ENCODE measurements at places on chromosomes 1 and 21.

DNA sequence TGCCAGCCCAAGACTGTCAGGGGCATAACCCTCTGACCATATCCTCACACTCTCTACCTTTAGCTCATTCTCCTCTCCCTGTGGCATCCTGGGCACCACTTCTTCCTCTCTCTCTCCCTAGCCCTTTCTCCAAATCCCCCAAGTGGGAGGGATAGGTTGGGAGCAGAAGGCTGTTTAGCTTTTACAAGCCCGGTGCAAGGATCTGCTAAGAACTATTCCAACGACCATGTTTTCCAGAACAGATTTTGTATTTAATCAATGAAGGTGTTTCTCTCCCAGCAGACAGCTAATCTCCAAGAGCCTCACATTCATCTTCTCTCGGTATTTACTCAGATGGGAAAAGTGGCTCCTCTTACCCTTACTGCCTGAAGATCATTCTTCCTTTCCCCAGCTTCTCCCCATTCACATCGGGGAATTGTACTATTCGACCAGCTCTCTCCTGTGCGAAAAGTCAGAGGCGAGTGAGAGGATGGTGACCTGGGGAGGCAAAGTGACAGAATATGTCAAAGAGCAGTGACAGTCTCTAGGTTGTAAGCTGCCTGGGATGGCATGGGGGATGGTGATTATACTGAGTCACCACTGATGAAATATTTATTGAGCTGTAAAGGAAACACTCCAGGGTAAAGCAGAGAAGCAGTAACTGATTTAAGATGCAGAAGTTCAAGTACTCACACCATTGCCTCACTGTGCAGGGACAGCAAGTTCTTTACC, 47.0 kb upstream of the RBM15 start:
- no peak for DNase-seq

DNA sequence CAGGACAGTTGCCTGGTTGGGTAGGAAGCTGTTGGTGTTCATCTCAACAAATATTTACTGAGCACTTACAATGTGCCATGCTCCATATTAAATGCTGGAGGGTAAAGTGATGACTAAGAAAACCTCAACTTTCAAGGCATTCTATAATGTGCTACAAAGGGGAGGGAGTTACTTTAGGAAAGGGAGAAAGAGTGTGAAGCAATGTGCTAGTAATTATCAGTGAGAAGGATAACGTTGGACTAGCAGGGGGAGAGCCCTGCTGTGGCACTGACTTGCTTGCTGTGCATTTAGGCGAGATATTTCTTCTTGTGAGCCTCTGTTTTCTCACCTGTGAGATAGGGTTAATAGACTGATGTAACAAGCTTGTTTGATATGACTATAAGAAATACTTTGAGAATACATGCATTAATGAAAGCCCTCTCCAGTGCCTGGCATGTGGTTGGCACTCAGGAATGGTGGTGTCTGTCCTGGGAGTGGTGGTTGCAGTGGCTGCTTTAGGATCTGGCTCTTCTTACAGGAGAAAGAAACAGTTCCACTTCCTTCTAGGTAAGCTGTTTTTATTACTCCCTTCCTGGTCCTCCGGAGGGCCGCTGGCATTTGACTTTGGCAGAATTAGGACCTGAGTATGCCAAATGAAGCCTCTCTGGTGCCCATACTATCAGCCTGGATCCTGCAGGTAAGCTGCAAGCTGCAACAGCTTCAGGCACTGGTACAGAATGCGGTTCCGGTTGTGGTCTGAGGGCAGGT, 111.1 kb upstream of the COA6 start:
- DNase-seq: no peak

DNA sequence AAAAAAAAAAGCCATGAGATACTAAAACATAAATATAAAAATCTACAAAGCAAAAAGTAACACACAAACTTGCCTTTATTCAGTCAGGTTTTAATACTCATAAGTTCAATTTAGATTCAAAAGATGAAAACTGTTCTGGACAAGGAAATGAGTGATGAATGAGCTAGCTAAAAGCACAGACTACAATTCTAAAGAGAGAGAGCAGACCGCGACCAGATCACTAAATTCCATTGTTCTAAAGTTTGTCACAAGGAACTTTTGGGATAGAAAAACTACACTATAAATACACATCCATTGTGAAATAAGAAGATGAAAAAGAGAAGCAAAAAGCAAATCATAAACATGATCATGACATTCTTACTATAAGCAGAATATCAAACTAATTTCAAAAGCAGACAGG, 1.7 kb downstream of the ODF2L start:
- DNase-seq: no peak

DNA sequence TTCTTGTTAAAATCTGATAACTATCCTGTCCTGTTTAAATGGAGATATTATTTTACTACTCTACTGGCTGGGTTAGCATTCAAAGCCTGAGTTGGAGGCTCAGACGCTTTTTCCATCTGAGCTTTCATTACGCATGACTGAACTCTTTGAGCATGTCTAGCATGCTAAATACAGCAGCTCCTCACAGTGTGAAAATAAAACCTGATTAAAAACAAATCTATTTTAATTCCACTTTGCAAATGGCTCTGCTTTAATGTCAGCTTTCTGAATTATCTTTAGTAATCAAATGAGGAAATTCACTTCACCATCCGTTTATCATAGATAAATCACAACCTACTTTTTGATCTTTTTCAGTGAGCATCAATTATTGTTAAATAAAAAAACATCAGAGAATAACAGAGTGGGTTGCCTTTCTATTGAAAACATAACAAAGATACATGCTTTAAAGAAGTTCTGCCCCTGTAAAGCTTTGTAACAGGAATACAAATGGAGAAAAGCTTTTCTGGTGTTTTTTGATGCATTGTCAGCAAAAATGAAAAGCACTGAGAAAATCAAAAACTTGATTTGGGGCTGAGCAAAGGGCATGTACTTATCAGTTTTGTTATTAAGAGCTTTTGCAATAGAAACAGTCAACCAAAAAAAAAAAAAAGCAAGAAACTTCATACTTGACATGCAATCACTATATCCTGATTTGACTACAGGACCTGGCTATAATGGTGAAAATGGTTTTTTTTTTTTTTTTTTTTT, 3.5 kb upstream of the SPEN start:
- DNase-seq: no peak

DNA sequence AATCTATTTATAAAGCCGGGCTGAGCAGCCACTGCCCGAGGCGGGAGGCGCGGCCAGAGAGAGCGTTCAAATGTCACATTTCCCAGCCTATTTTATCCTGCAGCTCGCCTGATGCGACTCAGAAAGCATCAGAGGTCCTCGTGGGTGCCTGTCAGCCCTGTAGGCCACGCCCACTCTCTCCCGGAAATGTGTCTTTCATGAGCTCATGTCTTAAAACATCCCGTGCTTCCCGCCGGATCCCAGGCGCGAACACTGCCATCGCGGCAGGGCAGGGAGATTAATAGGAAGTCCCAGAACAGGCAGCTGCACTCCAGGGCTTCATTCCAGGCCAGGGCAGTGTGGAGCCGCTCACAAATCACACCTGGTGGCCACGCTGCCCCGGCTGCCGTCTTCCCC, 117.5 kb downstream of the PRDM16 start:
- no peak for DNase-seq

DNA sequence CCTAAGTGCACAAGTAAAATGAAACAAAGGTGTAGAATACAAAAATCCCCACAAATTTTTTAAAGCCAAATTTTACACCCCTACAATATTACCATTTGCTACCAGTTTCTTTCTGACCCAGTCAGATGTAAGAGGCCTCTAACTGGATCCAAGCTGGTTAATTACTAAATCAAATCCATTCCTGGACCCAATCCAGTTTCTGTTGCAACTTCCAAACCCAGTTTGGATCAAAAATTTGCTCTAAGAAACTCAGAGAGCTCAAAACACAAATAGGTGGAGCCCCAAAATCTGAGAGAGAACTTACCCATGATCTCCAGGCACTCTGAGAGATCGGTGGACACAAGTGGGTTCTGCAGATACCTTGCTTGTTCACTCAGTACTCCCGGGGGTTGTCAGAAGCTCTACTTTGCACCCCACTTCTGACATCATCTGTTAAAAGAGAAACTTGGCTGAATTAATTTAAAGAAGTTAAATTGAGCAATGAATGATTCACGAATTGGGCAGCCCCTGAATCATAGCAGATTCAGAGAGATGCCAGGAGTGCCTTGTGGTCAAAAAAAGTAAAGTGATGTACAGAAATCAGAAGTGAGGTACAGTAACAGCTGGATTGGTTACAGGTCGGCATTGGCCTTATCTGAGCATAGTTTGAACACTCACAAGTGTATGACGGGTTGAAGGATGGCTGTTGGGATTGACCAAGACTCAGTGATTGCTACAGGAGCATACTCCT, 448.0 kb downstream of the KCNT2 start:
- DNase-seq: no peak

DNA sequence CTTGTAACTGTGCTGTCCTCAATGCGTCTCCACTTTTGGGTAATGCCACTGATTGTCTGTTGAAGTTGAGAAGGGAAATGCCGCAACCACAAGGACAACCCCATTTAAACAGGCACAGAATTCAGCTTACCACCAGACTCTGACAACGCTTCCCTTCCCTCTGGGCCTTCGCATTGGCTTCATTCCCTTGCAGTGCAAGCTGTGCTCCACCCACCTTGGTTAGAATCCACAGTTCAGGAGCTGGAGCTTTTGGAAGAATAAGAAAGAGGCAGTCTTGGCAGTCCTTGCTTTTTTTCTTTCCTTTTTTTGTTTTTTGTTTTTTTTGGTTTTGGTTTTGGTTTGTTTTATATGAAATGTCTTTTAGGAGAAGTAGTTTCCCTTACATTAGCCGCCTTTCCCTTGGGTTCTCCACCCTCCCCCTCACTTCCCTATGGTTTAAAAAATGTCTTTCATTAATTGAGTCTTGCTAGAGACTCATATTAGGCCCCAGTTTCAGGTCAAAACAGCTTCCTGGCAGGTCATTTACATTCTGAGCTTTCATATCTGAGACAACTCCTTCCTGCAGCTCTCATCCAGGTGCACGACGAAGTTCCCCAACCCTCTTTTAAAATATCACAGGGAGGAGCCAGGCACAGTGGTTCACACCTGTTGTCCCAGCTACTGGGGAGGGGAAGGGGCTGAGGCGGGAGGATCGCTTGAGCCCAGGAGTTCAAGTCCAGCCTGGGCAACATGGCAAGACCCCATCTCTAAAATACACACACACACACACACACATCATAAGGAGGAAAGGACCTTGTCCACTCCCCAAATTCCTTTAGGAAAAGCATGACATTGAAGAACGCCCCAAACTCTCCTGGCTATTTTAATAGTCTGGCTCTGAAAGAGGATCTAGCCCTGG, 20.7 kb upstream of the LAX1 start:
- DNase-seq: no peak

DNA sequence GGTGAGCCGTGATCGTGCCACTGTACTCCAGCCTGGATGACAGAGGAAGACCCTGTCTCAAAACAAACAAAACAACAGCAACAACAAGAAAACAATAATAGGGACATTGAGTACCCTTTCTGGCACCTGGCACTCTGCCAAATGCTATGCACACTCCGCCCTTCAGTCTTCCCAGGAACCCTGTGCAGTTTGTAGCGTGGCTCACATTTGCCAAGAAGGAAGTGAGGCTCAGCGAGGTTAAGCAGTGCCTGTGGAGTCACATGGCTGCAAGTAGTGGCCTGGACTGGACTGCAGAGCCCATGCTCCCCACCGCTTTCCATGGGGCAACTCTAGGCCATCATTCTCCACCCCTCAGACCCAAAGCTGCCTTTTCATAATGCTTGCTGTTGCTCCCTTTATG, 5.3 kb upstream of the EVA1B start:
- DNase-seq: no peak

DNA sequence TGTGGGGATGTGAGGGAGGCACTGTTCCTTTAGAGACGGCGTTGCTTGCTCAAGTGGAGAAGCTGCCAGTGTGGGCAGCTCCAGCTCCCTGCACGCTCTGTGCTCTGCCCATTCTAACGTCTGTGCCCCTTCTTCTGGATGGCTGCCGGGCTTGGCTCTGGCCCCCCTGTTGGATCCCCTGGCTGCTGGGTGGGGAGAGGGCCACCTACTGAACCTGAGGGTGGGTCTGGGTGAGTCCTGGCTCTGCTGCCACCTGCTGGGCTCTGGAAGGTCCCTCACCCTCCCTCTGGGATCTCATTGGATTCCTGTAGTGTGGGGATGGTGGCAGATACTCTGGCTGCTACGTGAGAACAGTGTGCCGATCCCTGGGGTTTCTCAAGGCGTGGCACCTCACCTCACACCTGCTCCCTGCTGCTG, 5.0 kb downstream of the PFKL start:
- peak; percentile 66 for DNase-seq

DNA sequence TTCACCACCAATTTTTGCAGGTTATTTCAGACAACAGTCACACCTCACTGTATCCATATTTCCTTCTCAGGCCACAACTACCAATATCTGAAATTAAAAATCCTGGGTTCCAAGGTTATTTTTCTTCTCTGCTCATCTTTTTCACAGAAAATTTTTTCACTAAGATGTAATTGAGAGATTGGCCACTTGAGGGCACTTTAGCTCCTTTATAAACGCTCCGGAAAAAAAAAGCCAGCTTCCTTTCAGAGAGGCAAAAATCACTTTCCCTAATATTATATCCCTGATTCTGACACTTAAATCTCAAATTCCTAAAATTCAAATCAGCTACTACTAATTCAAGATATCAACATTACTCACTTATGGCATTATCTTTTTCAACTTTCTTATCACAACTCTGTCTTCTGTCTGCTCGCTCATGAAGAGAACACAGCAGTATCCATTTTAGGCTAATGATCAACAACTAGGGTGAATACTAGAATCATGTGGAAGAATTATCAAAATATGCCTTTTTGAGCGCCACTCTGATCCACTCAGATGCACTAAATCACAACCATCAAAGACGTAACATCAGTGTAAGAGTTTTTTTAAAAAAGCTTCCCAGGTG, 101.4 kb upstream of the RGS1 start:
- DNase-seq: no peak

- DNase-seq: no peak
Observed at GRCh38 chr1:58850636-58851035, 66.8 kb upstream of the JUN start.

- no peak for DNase-seq
Observed at GRCh38 chr1:42748461-42749410, 8.7 kb upstream of the CLDN19 start.

DNA sequence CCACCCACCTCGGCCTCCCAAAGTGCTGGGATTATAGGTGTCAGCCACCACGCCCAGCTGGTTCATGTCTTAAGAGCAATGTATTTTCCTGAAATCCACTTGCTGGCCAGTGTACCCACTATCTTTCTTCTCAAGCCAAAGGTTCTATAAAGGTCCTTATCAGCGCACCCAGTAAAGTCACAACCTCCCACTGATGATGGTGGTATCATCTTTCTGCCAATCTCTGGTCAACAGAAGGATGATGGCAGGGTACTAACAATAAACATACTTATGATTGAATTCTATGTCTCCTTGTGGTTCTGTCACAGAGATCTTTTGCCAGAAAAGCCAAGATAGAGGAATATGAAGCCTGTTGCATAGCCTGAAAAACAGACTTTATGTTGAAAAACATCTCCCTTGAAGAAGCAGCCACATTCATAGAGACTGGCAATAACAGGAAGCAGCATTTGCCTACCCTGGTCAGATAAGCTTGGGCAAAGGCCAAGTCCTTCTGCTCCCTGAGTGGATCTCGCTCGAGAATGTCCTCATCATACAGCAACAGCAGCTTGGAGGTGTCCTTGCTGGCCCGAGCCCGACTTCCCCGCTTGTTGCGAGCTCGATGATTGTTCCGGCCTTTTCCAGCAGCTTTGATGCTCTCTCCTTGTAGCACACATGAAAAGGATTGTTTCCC, 73.0 kb downstream of the DAP3 start:
- no peak for DNase-seq

- DNase-seq: no peak
Observed at GRCh38 chr21:38957575-38958322, 152.0 kb downstream of the ETS2 start.
